ENCODE measurements at places on chromosomes 3 and 15.

- no peak for DNase-seq
Observed at GRCh38 chr3:193928354-193929209, 207.4 kb upstream of the HES1 start.

GRCh38 chr15:61503383-61503969 lies 274.4 kb upstream of the RORA start:
- DNase-seq: no peak

DNA sequence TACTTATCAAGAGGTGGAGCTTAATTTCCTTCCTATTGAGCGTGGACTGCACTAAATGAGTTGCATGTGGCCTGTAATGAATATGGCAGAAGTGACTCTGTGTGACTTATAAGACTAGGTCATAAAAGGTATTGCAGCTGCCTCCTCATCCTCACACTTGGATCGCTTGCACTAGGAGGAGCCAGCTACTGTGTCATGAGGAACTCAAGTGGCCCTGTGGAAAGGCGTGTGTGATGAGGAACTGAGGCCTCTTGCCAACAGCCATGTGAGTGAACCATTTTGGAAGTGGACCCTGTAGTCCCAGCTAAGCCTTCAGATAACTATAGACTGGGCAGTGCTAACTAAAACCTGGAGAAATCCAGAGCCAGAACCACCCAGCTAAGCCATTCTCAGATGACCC lies 7.1 kb upstream of the SLC30A4 start:
- DNase-seq: no peak

GRCh38 chr15:58457466-58457965 lies 25.7 kb downstream of the LIPC start:
- no peak for DNase-seq

- DNase-seq: no peak
Observed at GRCh38 chr15:99131441-99132023, 26.7 kb downstream of the SYNM start.

DNA sequence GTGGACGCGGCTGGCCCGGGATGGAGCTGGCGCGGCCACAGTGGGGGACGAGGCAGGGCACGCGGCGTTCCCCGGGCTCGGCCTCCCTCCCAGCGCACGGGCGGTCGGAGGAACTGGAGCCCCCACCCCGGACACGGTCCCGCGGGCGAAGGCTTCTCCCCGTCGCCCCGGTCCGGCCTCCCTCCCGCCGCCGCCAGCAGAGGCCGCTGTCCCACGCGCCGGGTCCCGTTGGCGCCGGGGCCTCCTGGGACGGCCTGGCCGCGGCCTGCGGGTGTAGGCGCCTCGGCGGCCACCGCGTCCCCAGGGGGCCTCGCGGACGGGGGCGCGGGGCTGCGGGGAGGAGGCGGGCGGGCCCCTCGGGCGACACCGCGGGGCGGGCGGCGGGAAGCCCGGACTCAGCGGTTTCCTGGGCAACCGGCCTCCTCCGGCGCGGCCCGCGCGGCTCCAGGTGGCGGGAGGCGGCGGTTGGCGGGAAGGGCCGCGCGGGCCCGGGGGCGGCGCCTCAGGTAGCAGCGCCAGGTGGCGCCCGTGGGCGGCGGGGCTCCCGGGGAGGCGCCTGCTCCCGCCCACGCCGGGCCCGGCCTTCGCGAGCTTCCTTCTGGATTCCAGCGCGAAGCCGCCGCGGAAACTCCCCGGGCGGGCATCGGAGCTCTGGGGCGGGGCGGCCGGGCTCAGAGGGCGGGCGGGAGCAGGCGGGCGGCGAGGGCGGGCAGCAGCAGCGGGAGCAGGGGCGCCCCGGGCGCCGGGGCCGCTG lies 26.7 kb downstream of the MELTF start:
- peak; percentile 82 for DNase-seq

DNA sequence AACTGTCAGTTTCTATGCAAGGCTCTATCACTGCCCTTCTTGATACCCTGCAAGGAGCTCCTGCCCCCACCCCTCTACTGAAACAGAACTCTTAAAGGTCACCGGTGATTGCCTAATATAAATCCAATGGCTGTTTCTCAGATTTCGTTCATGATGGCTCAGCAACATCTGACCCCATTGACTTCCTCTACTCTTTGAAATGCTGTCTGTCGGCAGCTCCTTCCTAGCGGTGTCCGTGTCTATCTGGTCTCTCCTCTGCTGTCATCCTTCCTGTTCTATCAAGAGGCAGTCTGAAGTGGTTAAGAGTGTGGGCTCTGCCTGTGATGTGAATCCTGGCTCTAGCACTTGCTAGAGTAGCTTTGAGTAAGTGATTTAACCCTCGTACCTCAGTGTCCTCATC lies 5.5 kb downstream of the TMEM266 start:
- no peak for DNase-seq

DNA sequence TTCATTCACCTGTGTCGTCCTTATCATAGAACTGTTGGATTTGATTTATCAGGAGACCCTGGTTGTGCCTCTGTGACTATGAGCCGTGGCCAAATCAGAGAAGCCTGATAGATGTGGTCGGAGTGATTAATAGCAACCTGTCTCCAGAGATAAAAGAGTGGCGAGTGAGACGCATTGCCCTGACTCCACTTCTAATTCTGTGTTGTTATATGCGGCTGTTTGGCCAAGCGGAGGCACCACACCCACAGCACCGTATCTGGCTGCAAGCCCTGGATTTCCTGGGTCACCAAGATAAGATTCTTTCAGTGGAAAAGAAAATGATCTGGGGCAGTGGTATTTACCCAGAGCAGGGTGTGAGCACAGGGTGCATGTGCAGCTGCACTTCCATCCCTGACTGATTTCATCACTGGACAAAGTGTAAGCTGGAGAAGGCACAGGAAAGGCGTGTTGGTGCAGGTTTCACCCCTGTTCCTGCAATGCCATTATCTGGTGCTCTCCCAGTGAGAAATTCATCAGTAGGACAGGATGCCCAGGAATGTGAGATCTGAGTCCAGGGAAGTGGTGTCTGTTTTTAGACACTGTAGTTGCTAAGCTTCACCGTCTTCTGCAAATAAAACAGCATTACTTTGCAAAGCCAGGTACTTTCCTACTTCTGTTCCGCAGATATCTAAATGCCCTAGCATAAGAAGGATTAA lies 84.6 kb downstream of the CD47 start:
- no peak for DNase-seq

GRCh38 chr3:30640851-30641250 lies 34.5 kb downstream of the TGFBR2 start:
- no peak for DNase-seq

- no peak for DNase-seq
Observed at GRCh38 chr15:77513226-77513625, 92.5 kb downstream of the HMG20A start.

DNA sequence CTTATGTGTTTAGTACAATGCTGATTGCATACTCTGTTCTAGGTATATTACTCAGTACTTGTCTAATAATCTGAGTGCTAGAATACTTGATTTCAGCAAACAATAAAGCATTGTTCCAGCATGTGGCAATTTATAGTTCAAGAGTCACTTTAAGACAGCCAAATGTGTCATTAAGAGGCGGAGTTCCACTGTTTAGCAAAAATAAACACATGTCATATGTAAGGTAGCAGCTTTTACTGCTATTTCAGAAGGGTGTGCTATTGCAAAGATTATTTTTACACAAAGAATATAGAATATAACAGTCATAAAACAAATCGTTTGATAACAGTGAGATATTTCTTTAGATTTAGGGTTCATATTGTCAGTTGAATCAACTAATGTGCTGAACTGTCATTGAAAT lies 358.7 kb downstream of the TUSC7 start:
- no peak for DNase-seq

GRCh38 chr3:23726811-23727548 lies 78.8 kb upstream of the UBE2E1 start:
- DNase-seq: no peak

GRCh38 chr3:52524752-52525679 lies 8.6 kb downstream of the NT5DC2 start:
- DNase-seq: no peak

DNA sequence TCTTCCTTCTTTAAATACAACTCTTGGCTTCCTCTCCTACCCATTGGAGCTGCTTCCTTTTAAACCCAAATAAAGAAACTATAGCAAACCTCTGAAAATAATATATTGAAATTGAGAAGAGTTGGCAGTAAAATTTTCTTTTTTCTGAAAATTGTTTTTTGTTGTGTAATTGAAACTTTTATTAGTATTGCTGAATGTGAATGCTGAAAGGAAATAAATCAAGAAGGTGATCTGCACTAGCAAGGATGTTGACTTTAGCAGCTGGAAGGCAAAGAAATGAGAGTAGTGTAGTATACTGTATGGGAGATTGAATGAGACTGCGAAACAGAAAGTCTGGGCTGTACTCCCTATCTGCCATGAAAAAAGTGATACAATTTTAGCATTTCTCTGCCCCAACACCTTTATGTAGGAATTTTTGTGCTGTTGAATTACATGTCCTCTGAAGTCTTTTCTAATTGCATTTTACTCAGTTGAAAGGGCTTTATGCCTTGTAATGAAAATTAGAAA lies 166.3 kb downstream of the DOCK3 start:
- no peak for DNase-seq

DNA sequence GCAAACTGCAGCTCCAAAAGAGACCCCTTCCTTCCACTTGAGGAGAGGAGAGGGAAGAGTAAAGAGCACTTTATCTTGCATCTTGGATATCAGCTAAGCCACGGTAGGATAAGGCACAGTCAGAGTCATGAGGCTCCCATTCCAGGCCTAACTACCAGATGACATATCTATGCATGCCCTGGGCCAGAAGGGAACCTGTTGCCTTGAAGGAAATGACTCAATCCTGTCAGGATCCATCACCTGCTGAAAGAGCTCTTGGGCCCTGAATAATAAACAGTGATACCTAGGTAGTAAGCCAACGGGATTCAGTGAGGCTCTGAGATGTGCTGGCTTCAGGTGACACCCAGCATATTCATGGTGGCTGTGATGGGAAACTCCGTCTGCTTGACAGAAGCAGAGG lies 118.5 kb upstream of the EPHA3 start:
- DNase-seq: no peak

DNA sequence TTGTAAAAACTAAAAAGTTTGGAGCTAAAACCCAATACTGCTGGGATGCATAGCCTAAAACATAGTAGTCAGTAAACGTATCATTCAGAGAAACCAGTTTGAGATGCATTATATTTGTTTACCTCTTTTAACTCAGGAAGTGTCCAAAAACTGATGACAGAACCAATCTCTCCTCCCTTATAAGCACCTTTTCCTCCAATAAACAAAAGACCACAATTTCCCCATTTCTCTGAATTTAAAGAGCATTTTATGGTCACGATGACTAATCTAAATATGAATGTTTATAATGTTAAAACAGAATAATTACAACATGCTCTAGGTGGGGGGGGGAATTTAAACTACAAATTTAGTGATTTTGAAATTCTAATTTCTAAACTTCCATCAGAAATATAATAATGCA lies 58.5 kb downstream of the CEP63 start:
- no peak for DNase-seq

- no peak for DNase-seq
Observed at GRCh38 chr15:99620178-99620577, 54.4 kb downstream of the MEF2A start.

- DNase-seq: no peak
Observed at GRCh38 chr3:134511500-134511899, 25.6 kb downstream of the CEP63 start.

DNA sequence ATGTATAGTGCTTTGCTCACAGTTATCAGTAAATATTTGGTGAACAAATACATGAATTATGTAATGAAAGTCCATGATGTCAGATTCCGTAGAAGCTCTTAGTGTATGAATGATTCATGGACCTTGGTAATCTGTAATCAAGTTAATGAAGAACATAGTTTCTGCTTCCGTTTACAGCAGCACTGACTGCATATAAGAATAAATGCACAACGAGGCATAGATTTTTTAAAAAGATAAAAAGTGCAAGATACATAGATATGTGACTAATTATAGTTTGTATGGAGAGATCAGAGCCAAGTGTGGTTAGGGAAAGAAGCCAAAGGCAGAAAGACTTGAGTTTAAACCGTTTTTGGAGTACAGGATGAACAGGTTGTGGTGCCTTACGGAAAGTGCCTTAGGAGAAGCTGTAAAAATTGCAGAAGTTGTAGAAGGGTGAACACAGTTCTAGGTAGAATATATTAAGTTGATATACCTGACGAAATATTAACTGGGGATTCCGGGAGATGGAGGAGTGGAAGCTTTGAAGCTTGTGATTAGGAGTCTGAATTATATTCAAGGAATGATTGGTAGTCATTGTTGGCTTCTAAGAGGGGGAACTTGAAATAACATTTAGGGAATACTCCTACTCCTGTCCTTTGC lies 293.1 kb downstream of the NLGN1 start:
- DNase-seq: no peak

DNA sequence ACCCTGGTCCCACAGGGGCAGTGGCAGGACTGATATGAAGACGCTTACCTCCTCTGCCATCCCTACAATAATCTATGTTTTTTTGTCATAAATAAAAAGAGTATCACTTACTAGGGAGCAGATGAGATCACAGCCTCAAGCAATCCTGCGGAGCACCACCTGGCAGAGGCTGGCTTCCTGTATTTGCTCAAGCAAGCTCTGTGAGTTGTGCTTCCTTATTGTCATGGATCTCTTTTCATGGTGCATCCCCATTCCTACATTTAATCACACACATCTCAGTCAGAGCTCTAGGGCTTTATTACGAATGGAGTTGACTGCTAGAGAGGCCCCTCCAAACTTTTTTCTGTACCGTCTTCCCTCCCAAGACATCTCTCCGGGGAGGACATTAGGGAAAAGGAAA lies 186.0 kb downstream of the UBE2E2 start:
- DNase-seq: no peak

DNA sequence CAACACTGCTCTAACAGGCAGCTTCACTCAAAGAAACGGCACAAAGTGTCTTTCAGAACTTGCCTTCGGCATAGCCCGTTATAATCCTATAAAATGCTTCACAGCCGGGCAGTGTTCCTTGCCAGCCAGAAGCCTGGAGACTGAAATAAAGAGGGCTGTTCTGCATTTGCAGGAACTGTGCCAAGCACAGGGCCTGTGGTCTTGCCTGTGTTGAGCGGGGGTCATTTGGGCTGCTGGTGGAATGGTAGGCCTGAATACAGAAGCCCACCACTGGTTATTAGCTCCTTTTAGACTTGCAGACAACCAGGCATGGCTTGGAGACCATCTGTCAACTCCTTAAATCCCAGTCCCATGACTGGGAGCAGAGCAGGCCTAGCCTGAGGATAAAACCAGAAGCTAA lies 4.7 kb upstream of the ARHGEF3 start:
- no peak for DNase-seq

- DNase-seq: no peak
Observed at GRCh38 chr3:63240381-63240902, 37.7 kb upstream of the SYNPR start.

GRCh38 chr3:112974178-112974517 lies 755 bp downstream of the CD200R1 start:
- DNase-seq: no peak

GRCh38 chr15:73873889-73874511 lies 636 bp downstream of the TBC1D21 start:
- peak; percentile 31 for DNase-seq

DNA sequence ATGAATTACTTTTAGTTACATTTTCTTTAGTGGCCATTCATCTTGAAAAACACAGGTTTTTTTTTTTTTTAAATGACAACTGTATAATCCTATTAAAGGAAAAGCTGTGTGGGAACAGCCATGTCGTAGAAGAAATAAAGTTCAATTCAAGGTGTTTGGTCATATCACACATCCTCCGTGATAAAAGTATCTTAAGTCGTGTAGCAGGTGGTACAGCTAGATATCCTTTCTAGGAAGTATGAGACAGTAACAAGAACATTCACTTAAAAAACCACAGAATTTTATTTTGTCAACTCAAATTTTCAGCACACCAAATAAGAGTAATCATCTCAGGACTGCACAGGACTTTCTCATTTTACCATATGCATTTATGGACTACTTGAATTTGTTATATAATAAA lies 16.1 kb downstream of the ZDHHC23 start:
- DNase-seq: no peak

GRCh38 chr15:70664494-70664893 lies 98.9 kb downstream of the UACA start:
- no peak for DNase-seq
